Inflammatory macrophage (primary cell): ENCODE measurements at places on chromosomes 2 and 18.

DNA sequence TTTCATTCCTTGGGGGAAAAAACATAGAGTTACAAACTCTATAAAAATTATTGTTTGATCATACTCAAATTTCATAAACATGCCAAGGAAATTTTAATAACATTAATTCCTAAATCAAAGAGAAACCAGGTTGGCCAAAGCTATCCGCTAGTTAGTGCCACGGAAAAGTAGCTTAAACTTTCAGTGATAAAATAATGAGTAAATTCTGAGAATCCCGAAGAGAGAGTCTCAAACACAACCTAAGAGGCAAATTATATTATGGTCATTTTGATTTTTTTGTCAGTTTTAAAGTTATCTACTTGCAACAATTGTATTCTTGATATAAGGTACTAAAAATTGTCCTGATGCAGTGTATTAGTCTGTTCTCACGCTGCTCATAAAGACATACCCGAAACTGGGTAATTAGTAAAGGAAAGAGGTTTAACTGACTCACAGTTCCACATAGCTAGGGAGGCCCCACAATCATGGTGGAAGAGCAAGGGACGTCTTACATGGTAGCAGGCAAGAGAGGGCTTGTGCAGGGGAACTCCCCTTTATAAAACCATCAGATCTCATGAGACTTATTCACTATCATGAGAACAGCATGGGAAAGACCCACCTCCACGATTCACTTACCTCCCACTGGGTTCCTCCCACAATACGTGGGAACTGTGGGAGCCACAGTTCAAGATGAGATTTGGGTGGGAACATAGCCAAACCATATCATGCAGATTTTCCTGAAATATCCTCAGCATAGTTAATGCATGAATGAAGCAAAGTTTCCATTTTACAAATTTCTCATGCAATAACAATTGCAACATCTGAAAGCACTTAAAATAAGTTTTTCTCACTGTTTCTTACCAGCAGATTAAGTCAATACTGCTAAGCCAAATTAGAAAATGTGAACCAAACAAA lies 205.9 kb upstream of the STK17B start:
- no peak for DNase-seq

DNA sequence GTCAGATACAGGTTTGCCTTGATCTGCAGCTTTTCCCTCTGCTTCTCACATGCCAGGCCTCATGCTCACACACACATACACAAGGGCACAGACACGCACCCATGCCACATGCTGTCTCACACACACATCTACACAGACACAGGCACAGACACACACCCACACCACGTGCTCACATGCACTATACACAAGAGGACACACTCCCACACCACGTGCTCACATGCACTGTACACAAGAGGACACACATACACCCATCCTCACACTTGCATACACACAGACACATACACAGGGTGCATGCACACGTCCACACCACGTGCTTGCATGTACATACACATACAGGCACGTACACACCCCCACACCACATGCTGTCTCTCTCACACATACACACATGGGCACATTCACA lies 253.8 kb downstream of the ATAD2B start:
- no peak for DNase-seq

GRCh38 chr2:238589591-238590460 lies 163.1 kb downstream of the ASB1 start:
- DNase-seq: no peak

- DNase-seq: no peak
Measured at GRCh38 chr2:234292962-234293243, 204.0 kb downstream of the ARL4C start.

GRCh38 chr2:50515638-50516037 lies 516.3 kb downstream of the NRXN1 start:
- DNase-seq: no peak

DNA sequence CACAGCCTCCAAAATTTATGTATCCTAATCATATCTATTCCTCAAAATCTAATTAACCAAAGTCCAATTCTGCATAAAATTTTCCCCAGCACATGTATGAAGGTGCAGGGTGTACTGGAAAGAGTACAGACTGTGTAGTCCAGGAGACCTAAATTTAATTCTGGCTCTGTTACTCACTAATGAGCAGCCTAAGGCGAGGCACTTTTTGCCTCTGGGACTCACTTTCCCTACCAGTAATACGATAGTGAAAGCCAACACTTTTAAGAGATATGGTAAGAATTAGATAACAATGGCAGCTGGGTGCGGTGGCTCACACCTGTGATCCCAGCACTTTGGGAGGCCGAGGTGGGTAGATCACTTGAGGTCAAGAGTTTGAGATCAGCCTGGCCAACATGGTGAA lies 177.7 kb downstream of the PIEZO2 start:
- no peak for DNase-seq

- no peak for DNase-seq
Measured at GRCh38 chr2:207819839-207820784, 50.4 kb upstream of the FZD5 start.
